Daoy (cell line): ENCODE measurements at places on chromosomes 16 and 17. TPM values are rescaled to one million over a fixed set of nuclear protein-coding genes. Genes with fewer than 3 reads are reported as not detected.

SHMT1 gene
- total RNA-seq: 33.7 and 34.3 TPM in 2 replicates

GFAP gene
- 2.4 TPM in 1 of 2 replicates, not detected in the other for total RNA-seq

DNA sequence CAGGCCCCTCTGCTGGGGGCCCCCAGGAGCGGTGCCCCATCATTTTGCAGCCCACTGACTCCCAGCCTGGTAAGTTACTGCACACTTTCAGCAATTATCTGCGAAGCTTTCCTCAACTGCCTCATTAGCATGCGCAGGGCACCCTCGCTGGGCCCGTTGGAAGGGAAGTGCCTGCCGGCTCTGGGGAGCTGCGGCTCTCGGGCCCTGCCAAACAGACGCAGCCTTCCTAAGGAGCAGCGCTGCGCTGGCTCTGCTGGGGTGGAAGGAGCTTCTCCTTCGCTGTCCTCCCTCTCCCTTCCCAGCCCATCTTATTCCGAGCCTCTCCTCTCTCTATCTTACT, 71.0 kb downstream of the RBBP6 start:
- no peak for DNase-seq

DNA sequence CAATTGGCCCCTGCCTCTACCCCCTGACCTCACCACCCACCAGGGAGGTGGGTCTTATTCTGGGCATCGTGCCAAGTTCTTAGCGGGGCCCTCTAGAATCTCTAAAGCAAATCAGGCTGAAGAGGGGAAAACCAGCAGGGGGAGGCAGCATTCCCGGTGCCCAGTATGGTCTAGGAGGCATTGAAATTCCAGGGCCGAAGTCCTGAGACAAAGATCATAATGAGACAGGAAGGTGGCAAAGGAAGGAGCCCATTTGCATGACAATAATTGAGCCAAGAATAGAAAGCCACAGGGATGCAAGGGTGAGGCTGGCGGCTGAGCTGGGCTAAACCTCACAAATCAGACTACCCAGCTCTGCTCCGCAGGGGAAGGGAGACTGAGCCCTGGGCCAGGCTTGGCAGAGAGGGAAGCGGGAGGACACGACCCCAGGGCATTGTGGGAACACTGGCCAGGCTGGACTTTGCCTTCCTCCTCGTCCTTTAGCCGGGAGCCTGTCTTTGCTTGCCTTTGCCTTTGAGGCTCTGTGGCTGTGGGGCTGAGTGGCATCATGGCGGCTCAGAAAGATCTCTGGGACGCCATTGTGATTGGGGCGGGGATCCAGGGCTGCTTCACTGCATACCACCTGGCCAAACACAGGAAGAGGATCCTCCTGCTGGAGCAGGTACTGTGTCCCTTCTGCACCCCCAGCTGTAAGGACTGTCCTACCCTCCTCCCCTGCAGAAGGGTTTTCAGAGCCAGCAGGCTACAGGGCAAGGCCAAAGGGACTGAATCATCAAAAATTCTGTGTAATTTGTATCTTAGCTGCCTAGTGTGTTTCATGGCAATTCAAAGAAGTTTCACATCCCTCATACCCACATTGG, at the start of gene PIPOX:
PIPOX (plus strand) TSS at position 463 of the 860 bp plus-strand sequence; CDS start at position 548, 85 bp downstream.
- peak; percentile 71 for DNase-seq

DNA sequence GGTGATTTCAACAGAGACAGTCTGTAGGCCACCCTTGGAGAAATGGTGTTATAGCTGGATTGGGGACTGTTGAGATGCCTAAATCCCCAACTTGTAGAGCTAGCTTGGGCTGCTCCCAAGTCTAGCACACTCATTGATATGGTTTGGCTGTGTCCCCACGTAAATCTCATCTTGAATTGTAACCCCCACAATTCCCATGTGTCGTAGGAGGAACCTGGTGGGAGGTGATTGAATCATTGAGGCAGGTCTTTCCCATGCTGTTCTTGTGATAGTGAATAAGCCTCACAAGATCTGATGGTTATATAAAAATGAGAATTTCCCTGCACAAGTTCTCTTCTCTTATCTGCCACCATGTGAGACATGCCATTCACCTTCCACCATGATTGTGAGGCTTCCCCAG, 536.0 kb downstream of the CDH13 start:
- no peak for DNase-seq

DNA sequence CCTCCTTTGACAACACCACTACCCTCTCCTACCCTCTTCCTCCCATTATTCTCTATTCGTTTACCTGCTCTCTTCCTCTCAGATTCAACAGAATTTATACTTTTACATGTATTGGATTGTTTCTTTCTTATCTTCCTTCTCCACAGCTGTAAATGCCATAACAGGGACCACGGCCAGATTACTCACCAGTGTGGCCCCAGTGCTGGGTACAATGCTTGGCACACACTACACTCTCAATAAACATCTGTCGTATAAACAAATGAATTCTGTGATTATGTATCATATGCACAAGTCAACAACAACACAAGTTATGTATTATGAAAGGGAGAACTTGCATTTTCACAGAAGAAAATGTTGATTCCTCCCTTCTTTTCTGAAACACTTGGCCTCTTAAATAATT, 20.0 kb downstream of the AARSD1 start:
- no peak for DNase-seq

DNA sequence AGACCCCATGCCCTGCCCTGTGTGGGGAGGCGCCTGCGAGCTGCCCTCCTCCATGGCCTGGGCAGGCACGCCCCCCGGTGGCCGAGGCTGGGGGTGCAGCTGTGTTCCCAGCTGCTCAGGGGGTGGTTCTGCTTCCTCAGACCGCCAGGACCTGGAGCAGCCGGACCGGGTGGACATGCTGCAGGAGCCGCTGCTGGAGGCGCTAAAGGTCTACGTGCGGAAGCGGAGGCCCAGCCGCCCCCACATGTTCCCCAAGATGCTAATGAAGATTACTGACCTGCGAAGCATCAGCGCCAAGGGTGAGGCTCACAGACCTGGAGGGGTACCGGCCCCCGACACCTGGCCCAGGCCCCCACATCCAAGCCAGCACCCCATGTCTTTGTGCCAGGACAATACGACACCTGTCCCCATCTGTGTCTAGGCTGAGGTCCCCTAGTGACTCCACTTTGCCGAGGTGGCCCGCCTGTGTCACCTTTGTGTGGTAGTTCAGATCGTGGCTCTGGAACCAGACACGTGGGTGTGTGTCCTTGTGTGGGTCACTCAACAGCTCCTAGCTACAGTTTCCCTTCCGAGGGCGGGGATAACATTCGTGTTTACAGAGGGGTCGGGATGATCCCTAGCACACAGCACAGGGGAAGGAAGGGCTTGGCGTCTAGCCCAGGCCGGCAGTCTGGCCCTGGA, 9.3 kb downstream of the GJD3 start:
- peak; percentile 78 for DNase-seq

DNA sequence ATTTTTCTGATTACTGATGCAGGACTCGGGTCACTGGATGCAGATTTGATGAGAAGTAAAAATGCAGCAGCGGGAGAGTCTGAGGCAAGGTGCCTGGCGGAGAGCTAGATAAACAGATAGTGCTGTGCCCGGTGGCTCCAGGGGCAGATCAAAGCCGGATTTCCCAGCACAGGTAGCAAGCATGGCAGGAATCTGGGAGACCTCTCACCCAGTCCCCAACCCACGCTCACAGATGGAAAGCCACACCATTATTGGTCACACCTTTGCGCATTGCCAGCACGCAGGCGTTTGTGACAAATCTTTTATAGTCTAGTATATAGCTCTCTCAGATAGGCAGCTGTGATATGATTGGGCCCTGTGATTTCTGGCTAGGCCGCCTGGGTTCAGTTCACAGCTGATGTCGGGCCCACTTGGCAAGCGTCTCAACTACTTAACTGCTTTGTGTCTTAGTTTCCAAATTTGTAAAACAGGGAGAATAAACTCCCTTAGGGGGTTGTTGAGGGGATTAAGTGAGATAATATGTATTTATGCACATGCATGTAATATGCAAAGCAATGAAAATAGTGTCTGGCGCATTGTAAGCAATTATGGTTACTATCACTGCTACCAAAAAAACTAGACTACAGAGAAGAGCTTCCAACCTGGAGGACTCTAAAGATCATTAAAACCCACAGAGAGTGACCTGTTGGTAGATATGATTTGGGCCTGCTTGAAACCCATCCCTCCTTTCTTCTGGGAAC, 42.0 kb upstream of the NFAT5 start:
- DNase-seq: no peak
